Non-pigmented ciliary epithelial cell (primary cell): ENCODE measurements at places on chromosomes 11 and 22.

GRCh38 chr22:45880091-45880715 lies 96.8 kb downstream of the WNT7B start:
- no peak for DNase-seq

DNA sequence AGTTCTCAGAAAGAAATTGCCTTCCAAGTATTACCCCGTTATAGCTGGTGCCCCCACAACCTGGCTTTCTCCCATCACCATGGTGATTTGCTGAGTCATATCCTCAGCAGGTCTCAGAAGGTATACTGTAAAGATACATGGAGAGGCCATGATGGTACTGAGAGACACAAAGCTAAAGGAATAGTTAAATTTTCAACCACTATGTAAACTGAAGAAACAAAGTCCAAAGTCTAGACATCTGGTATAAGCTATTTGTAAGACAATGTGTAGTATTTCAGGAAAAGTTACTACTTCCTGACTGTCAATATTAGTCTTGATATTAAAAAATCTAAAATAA lies 377.1 kb downstream of the DCDC1 start:
- DNase-seq: no peak

- no peak for DNase-seq
These were observed 50.2 kb downstream of the IGF2 start for GRCh38 chr11:2088746-2089535.

DNA sequence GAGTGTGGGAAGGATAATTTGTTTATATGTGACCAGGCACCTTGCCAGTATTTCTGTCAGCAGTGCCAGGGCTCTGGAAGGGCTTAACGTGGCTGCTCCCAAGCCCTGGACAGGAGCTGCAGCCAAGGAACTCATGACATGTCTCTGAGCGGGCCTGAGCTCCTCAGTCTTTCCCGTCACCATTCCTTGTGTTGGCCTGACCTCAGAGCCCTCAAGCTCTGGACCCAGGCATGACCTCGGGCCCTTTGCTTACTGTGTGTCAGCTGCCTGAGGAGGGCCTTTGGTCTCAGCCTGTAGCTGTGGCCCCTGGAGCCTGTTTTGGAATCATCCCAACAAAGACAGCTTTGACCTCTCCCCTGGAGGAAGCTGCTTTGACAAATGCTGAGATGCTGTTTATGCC lies 264.1 kb upstream of the PLET1 start:
- DNase-seq: no peak

DNA sequence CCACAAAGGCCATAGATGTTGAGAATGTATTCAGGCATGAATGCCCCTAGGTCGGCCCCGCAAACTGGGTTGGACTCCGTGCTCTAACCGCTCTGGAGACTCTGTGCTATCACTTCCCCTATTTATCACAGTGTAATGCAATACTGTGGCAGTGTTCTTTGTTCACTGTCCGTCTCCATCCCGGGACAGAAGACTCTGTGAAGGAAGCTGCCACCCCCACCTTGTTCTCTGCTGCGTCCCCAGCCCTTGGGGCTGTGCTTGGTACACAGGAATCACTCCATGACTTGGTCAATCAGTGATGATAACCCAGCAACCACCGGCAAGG lies 57.6 kb downstream of the TSPAN18 start:
- no peak for DNase-seq

- DNase-seq: no peak
These were observed 1552.7 kb upstream of the TENM4 start for GRCh38 chr11:80993536-80993935.

GRCh38 chr22:30556388-30556787 lies 9.8 kb upstream of the SEC14L6 start:
- no peak for DNase-seq

GRCh38 chr11:1540074-1540473 lies 32.0 kb downstream of the DUSP8 start:
- DNase-seq: no peak

GRCh38 chr11:108398439-108398838 lies 68.9 kb downstream of the C11orf65 start:
- DNase-seq: no peak

GRCh38 chr11:118184784-118185579 lies 8.5 kb upstream of the SCN2B start:
- no peak for DNase-seq
